ENCODE measurements at places on chromosomes 5 and 9.

GRCh38 chr9:93603011-93603410, 26.6 kb downstream of the PHF2 start:
- DNase-seq, result no peak

DNA sequence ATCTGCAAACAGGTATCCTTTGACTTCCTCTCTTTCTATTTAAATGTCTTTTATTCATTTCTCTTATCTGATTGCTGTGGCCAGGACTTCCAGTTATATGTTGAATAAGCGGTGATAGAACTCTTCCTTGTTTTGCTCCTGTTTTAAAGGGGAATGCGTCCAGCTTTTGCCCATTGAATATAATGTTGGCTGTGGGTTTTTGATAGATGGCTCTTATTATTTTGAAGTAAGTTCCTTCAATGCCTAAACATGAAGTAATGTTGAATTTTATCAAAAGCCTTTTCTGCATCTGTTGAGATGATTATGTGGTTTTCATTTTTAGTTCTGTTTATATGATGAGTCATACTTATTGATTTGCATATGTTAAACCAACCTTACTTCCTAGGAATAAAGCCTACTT, 300.5 kb upstream of the CTNND2 start:
- no peak for DNase-seq

GRCh38 chr5:1130218-1130946, 18.5 kb upstream of the SLC12A7 start:
- DNase-seq, result no peak

DNA sequence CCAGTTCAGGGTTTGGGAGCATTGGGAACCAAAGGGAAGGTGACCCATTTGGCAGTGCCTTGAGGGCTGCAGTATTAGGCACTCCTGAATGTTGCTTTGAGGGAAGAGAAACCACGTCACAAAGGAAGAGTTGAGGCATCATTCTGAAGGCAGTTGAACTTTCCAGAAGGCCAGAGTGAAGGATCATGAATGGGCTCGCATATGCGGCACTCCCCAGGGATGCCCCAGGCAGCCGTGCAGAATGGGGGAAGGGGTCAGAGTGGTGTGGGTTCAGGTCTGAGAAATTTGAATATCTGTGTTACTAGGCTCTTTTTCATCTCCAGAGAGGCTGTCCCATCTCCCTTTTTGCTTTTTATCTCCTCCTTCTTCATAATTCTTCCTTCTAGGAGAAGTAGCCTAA, 60.6 kb upstream of the HMHB1 start:
- no peak for DNase-seq

- peak; percentile 69 for DNase-seq
Measured at GRCh38 chr5:123344816-123345426, 78.3 kb downstream of the CEP120 start.

DNA sequence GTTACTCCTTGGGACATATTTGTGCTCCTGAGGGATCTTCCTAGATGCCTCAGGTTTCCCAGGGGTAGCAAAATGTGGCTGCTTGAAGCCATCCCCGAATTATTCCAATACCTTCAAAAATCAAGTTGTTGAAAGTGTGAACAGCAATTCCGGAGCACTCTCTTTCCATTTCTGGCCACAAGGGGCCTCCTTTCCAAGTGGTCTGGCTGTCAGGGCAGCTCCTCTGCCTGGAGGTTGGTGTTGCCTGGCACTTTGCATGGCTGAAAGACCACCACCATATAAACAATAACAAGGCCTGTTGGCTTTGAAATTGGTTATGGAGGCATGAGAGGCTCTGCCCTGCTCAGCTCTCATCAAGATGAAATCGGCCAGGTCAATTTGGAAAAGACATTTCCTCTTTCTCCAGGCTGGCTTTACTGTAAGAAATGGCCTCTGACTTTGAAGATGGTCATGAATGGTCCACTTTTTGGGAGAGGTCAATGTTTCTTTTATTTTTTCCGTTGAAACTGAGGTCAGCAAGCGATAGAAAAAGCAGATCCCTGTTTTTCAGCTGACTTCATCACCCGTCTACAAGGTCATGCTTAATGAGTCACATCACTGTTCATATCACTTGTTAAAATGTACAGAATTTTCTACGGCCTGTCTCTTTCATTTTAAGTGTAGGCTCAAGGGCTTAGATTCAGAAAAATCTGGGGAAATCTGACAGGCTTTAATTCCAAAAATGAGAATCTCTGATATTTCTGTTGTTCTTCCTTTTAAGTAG, 481.1 kb upstream of the ZNF608 start:
- DNase-seq, result no peak

- DNase-seq, result no peak
Measured at GRCh38 chr5:171745602-171746001, 40.0 kb upstream of the SMIM23 start.

DNA sequence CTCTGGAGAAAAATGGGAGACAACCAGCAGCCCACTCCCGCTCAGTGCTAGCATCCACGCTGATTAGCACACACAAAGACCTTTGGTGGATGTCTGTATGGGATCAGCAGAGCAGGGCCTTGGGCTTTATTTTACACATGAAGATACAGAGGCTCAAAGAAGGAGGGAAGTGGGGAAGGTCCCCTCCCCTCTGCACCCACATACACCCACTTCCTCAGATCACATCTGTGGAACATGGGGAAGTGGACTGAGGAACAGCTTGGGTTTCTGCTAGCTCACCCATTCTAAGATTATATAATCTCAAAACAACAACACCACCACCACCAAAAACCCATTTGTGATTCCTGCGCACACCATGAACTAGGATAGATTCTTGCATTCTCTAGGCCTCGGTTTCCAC, 14.0 kb downstream of the GGTA1 start:
- no peak for DNase-seq

- no peak for DNase-seq
Measured at GRCh38 chr5:109225716-109226625, 183.8 kb downstream of the PJA2 start.

GRCh38 chr5:112689155-112689909, 48.4 kb upstream of the APC start:
- no peak for DNase-seq

DNA sequence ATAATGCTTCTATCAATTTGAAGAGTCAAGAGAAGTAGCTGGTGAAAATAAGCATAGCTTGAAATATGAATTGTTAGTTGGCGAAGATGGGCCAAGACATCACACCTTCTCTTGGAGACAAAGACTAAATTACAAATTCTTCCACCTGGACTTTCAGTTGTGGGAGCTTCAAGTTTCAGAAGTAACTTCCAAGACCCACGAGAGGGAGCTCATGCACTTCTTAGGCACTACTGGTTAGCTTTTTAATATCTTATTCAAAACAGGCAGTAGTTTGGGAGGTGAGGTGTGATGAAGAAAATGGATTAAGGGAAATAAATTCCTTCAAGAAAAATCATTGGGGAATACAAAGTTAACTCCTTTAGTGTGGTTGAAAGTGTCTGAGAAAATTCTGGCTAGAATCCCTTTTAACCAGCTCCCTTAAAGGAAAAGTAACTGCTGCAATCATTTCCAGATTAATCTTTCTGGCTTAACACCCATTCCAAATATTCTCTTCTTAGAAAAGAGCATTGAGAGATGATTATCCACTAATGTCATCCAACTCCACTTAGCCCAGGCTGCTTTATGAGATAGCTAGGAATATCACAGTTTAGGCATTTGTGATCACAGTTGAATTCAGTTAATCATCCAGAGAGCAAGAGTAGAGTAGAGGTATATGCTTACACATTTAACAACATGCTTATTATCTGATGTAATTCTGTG, 139.5 kb upstream of the DMRTA1 start:
- DNase-seq, result no peak

DNA sequence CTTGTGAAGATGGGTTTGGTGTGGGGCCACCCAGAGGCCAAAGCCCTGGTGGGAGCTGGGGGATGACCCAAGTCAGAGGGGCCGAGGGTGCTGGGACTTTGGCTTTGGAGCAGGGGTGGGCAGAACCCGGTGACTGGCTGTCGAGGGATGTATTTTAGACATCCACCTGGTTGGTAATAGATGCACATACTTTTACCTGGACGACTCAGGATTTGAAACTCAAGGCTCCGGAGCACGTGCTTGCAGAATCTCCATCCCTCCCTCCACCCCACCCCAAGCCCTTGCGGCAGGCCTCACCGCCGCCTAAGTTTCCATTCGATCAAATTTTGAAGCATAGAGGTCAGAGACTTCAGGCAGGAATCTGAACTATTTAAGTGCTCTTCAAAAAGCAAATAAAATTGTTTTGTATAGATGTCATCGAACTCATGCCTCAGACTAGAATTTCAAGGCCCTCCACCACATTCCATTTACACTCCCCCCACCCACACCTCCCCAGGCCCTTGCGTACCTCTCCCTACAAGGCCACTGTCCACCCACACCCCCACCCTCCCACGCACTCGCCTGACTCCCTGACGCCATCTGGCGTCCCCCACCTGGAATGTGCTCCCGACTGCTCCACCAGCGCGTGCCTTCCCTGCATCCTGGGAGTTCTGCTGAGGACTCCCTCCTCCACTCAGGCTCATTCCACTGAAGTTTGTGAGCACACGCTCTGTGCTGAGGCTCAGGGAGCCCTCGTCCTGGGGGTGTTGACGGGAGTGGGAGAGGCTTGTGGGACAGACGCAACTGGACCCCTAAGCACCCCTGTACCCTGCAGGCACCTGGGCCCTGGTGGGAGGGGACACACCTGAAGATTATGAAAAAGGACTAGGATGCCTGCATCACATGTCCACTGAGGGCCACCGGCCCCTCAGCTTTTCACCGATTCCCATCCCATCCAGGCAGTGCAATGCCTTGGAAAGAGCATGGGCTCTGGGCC, 56.4 kb upstream of the RPL26L1 start:
- DNase-seq, result no peak

GRCh38 chr5:78588507-78588906, 60.1 kb downstream of the LHFPL2 start:
- no peak for DNase-seq

DNA sequence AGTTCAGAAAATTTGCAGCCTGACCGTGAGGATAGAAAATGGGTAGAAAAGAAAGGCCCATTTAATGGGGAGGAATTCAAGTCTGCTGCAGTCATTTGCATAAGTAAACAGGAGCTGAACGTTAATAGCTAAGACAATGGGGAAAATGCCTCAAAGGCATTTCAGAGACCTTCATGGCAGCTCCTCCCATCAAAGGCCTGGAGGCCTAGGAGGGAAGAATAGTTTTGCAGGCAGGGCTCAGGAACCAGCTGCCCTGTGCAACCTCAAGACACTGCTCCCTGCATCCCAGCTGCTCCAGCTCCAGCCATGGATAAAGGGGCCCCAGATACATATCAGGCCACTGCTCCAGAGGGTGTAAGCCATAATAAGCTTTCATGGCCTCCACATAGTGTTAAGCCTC, 32.2 kb upstream of the CDH18 start:
- DNase-seq, result no peak

GRCh38 chr9:31347082-31347617, 1037.3 kb upstream of the ACO1 start:
- DNase-seq, result no peak

Data from ascending aorta (tissue), 2 donors.